ENCODE measurements at places on chromosomes 11 and 22.

- DNase-seq = no peak
Observed at GRCh38 chr11:115222218-115222862, 281.9 kb downstream of the CADM1 start.

GRCh38 chr11:34513682-34514449 is at the start of gene ELF5:
TSS of gene ELF5 (minus strand) at chr11:34513794. CDS start at chr11:34505749, 8,045 bp downstream.
- DNase-seq = no peak

DNA sequence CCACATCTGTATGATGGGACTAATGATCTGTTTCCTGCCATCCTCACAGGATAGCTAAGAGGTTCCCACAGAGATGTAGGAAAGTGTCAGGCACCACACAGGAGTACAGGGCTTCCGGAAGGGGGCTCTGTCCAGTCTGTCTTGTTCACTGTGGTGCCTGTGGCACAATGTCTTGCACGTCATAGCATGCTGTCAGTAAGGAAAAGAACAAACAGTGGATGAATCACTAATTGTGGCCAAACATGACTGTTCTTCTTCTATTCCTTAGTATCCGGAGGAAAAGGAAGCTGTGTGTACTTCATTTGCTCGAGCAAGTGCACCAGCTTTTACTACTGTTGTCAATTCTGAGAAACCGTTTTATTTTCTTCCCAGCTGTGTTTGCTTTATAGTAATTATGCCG is 73.4 kb upstream of the YWHAH start:
- DNase-seq = no peak

GRCh38 chr11:107562647-107563208 is 2.8 kb downstream of the ALKBH8 start:
- no peak for DNase-seq

GRCh38 chr22:36796552-36797175 is 20.2 kb downstream of the PVALB start:
- DNase-seq = no peak

- no peak for DNase-seq
Observed at GRCh38 chr11:64410404-64410734, 51.4 kb downstream of the RPS6KA4 start.

GRCh38 chr11:117299351-117300282 is 8.5 kb downstream of the BACE1-AS start:
- no peak for DNase-seq

GRCh38 chr22:26095256-26095956 is 73.9 kb upstream of the SEZ6L start:
- DNase-seq = no peak

DNA sequence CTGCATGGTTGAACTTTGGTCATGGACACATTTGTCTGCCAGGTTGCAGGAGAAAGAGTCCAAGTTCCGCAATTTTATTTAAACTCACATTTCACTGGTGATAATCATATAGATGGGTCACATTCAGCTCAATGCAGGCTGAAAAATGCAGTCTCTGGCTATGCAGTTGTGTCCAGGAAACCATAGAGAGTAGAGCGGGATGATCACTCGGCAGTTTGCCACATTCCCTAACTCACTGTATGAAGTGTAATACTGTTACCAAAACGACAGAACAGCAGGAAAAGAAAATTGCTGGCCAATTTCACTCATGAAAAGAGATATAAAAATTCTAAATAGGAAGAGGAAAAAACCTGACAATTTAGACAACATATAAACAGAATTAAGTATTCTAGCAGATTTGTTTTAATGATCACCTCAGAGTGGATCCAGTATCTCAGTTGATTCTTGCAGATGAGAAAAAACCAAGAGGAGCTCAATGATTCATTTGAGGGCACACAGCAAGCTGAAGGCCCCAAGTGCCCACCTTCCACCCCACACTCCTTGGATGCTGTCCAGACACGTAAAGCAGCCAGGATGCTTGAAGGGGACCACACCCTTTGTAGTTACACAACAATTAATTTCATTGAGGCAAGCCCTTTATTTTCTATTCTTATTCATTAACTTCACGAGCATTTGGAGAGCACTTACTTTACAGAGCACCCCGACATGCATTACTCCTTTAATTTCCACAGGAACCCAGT is 422.3 kb downstream of the SOX6 start:
- DNase-seq = no peak

GRCh38 chr11:117876341-117877119 is at the start of gene FXYD6:
TSS of gene FXYD6 (minus strand) at chr11:117876658. CDS start at chr11:117842776, 33,882 bp downstream.
- no peak for DNase-seq

GRCh38 chr11:65077451-65077850 is 6.4 kb downstream of the CDCA5 start:
- DNase-seq = no peak

DNA sequence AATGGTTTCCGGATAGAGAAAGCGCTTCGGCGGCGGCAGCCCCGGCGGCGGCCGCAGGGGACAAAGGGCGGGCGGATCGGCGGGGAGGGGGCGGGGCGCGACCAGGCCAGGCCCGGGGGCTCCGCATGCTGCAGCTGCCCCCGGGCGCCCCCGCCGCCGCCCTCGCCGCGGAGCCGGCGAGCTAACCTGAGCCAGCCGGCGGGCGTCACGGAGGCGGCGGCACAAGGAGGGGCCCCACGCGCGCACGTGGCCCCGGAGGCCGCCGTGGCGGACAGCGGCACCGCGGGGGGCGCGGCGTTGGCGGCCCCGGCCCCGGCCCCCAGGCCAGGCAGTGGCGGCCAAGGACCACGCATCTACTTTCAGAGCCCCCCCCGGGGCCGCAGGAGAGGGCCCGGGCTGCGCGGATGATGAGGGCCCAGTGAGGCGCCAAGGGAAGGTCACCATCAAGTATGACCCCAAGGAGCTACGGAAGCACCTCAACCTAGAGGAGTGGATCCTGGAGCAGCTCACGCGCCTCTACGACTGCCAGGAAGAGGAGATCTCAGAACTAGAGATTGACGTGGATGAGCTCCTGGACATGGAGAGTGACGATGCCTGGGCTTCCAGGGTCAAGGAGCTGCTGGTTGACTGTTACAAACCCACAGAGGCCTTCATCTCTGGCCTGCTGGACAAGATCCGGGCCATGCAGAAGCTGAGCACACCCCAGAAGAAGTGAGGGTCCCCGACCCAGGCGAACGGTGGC is 15.7 kb downstream of the PIK3IP1 start:
- DNase-seq = no peak

DNA sequence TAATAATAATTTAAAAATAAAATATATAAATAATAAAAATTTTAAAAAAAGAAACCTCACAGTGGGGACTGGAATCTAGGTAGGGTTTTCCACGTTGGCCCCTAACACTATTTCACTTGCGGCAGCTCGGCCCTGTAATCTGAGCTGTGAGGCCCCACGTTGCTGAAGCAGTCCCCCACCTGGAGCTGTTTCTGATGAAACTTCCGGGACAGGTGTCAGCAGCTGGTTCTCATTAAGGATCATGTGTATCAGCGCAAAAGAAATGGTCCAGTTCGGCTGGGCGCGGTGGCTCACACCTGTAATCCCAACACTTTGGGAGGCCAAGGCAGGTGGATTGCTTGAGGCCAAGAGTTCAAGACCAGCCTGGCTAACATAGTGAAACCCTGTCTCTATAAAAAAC is 17.3 kb downstream of the RHOD start:
- DNase-seq = no peak

Data from activated T-cell treated with anti-CD3 and anti-CD28 coated beads for 4 hours (primary cell).